Right atrium auricular region (tissue), 2 donors: ENCODE measurements at places on chromosomes 12 and 14. TPM values are rescaled to one million over a fixed set of nuclear protein-coding genes. Genes with fewer than 3 reads are reported as not detected.
A peak's percentile ranks its signal among the peaks of the same experiment; 100 is the strongest.

NELL2 gene
- 0.52 TPM for total RNA-seq

- H3K27ac ChIP-seq: no peak overlapping the region
- H3K27me3 ChIP-seq: no peaks in the 10 kb centered on the region
- H3K4me1 ChIP-seq: no peaks in the 10 kb centered on the region
- H3K4me3 ChIP-seq: no peak overlapping the region
- DNase-seq: no peak
These were observed 83.6 kb upstream of the USP44 start for GRCh38 chr12:95634622-95635621.

DNA sequence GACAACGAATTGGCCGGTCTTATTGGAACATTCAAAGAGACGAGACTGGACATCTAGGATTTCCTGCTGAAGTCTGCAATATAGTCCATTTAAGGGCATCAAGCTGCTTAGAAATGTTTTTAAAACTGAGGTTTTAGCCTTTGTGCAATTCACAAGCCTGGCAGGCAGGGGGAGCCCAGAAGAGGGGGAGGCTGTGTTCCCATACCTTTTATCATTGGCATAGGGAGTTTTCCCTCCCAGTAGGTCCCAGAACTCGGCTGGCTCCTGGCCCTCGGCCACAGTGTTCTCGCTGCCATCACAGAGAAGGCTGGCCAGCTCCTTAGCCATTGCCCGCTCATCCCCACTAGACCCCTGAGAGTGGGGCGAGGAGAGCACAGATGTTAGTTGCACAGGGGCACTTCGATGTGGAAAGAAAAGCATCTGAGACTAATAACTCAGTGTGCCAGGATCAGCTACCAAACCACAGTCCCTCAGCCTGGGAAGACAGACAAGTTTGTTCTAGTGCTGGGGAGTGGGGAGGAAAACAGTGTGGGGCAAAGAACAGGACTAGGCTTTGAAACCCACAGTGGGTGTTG is 15.1 kb downstream of the AVIL start:
- DNase-seq: no peak
- peak overlapping the region; percentile 8 for H3K27ac ChIP-seq
- H3K27me3 ChIP-seq: no peaks in the 10 kb centered on the region
- H3K4me3 ChIP-seq: no peak overlapping the region

- H3K27me3 ChIP-seq: no peaks in the 10 kb centered on the region
- H3K4me3 ChIP-seq: no peak overlapping the region
- no peaks in the 10 kb centered on the region for H3K36me3 ChIP-seq
- no peaks in the 10 kb centered on the region for H3K4me1 ChIP-seq
These were observed 78.9 kb upstream of the VASH1 start for GRCh38 chr14:76682367-76682766.

- no peak for DNase-seq
- no peak overlapping the region for H3K27ac ChIP-seq
- H3K4me1 ChIP-seq: no peaks in the 10 kb centered on the region
- H3K4me3 ChIP-seq: no peak overlapping the region
- no peaks in the 10 kb centered on the region for H3K36me3 ChIP-seq
- no peaks in the 10 kb centered on the region for H3K27me3 ChIP-seq
These were observed 10.2 kb downstream of the INHBC start for GRCh38 chr12:57444744-57445143.

DNA sequence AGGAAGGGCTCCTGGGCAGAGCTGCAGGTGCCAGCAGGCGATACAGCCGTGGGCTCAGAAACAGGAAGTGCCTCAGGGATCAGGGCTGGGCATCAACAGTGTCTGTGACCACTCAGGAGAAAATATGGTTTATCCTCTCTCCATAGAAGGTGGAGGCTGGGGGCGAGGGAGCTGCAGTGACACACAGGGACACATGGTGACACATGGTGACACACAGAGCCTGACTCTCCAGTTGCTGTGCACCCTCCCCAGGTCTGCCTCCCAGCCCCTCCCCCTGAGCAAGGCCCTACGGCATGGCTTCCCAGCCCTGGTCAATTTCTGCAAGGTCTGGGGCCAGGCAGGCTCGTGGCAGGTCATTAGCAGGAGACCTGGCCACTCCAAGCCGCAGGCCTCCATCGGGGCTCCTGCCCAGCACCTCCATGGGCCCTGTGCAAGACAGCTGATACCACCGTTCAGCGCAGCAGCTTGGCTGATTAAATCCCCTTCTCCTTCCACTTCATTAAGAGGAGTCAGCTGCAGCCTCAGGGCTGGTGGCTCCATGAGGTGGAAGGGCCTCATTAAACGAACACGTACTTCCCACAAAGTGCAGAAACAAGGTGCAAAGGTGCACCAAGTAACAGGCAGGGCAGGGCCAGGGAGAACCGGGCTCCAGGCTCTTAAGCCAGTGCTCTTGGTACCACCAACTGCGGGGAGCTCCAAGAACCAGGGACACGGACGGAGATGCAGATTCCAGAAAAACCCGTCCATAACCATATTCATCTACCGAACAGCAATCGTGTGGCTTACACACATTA is 60.7 kb downstream of the CCNK start:
- H3K4me1 ChIP-seq: peaks cover 72% of the 10 kb centered on the region
- no peak for DNase-seq
- H3K27ac ChIP-seq: no peak overlapping the region

DNA sequence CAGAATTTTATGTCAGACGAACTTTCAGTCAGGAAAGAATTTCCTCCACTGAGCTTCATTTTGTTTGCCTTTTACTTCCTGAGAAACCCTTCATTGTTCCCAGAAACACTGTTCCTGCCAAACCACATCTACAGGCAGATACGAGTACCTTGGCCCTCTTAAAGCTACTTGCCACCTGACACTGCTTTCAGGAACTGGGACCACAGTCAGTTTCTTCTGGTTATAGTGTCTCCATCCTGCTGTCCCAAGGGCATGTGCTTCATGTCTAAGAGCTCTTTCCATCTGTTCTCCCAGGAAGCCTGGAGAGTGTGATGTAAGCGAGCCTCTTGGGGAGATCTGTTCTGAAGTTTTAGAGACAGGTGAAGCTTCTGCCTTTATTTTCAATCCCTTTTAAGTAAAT is 161.7 kb upstream of the PLEKHA5 start:
- no peaks in the 10 kb centered on the region for H3K36me3 ChIP-seq
- no peak overlapping the region for H3K27ac ChIP-seq
- H3K4me1 ChIP-seq: no peaks in the 10 kb centered on the region
- DNase-seq: no peak
- no peak overlapping the region for H3K4me3 ChIP-seq
- H3K27me3 ChIP-seq: no peaks in the 10 kb centered on the region

DNA sequence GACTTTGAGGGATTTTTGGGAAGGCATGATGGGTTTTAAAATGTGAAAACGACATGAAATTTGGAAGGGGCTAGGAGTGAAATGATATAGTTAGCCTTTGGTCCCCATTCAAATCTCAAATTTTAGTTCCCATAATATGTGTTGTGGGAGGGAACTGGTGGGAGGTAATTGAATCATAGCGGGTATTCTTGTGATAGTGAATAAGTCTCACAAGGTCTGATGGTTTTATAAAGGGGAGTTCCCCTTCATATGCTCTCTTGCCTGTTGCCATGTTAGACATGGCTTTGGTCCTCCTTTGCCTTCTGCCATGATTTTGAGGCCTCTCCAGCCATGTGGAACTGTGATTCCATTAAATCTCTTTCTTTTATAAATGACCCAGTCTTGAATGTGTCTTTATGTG is 72.8 kb downstream of the SLC16A7 start:
- DNase-seq: no peak
- no peak overlapping the region for H3K4me3 ChIP-seq
- H3K36me3 ChIP-seq: no peaks in the 10 kb centered on the region
- no peak overlapping the region for H3K27ac ChIP-seq
- no peaks in the 10 kb centered on the region for H3K4me1 ChIP-seq
- H3K27me3 ChIP-seq: no peaks in the 10 kb centered on the region

- no peaks in the 10 kb centered on the region for H3K36me3 ChIP-seq
- peaks cover 9% of the 10 kb centered on the region for H3K4me1 ChIP-seq
- no peaks in the 10 kb centered on the region for H3K27me3 ChIP-seq
- H3K4me3 ChIP-seq: no peak overlapping the region
These were observed 80.4 kb downstream of the LIN7A start for GRCh38 chr12:80857311-80857710.

GRCh38 chr12:15151161-15152091 is 69.8 kb downstream of the RERG start:
- H3K36me3 ChIP-seq: no peaks in the 10 kb centered on the region
- no peak for DNase-seq
- H3K4me3 ChIP-seq: no peak overlapping the region
- peak overlapping the region; percentile 52 for H3K27ac ChIP-seq
- H3K27me3 ChIP-seq: no peaks in the 10 kb centered on the region

DNA sequence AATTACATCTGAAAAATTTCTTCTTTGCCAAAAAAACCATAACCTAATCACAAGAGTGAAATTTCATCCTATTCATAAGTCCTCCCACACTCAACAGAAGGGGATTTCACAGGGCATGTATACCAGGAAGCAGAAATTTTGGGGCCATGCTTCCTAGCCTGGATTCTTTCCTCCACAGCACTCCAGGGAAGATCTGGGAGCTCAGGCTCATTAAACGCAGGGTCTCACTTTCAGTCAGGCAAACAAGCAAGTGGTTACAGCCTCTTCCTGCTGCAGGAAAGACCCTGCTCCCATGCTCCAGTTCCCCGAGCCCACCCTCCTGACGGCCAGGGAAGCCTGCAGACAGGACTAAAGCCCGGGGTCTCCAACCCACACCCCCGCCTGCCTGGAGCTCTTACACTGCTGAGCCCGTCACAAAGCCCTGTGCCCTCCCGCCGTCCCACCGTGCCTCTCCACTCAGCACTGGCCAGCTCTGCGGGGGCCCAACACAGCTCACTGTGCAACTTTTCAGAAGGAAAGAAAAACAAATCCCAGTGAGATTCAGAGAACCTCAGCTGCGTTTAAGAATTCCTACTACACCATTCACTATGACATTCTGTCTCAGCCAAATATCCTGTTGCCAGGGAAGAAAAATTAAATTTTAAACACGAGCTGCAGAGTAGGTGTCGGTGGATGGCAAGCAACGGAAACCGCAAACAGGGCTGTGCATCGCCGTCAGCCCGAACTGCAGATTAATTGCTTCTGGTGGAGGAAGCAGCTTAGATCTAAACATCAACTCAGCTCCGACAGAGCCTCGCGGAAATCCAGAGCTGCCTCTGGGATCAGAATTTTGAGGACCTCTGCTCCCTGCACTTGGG is 106.7 kb upstream of the SFSWAP start:
- no peak overlapping the region for H3K27ac ChIP-seq
- no peak overlapping the region for H3K4me3 ChIP-seq
- no peaks in the 10 kb centered on the region for H3K36me3 ChIP-seq
- H3K4me1 ChIP-seq: no peaks in the 10 kb centered on the region
- no peaks in the 10 kb centered on the region for H3K27me3 ChIP-seq

- H3K4me3 ChIP-seq: no peak overlapping the region
- peaks cover under 1% of the 10 kb centered on the region for H3K36me3 ChIP-seq
- H3K4me1 ChIP-seq: no peaks in the 10 kb centered on the region
- no peak for DNase-seq
- H3K27me3 ChIP-seq: no peaks in the 10 kb centered on the region
These were observed 1.8 kb downstream of the LYSET start for GRCh38 chr14:93186956-93187355.

GRCh38 chr14:22689199-22689598 is 45.0 kb upstream of the OR6J1 start:
- no peak overlapping the region for H3K27ac ChIP-seq
- DNase-seq: no peak
- H3K36me3 ChIP-seq: no peaks in the 10 kb centered on the region
- H3K4me1 ChIP-seq: no peaks in the 10 kb centered on the region
- no peak overlapping the region for H3K4me3 ChIP-seq

GRCh38 chr12:3046441-3047200 is 30.6 kb upstream of the TSPAN9 start:
- peak; percentile 73 for DNase-seq
- H3K36me3 ChIP-seq: no peaks in the 10 kb centered on the region
- H3K4me1 ChIP-seq: peaks cover 40% of the 10 kb centered on the region

SMIM41 gene
- 3.2 TPM for total RNA-seq

GRCh38 chr12:2397356-2398045 is 344.7 kb downstream of the CACNA1C start:
- H3K4me1 ChIP-seq: peaks cover 36% of the 10 kb centered on the region
- no peak for DNase-seq
- H3K27ac ChIP-seq: peak overlapping the region; percentile 67
- no peaks in the 10 kb centered on the region for H3K27me3 ChIP-seq

PTPN11 gene
- 70.8 TPM for total RNA-seq

DNA sequence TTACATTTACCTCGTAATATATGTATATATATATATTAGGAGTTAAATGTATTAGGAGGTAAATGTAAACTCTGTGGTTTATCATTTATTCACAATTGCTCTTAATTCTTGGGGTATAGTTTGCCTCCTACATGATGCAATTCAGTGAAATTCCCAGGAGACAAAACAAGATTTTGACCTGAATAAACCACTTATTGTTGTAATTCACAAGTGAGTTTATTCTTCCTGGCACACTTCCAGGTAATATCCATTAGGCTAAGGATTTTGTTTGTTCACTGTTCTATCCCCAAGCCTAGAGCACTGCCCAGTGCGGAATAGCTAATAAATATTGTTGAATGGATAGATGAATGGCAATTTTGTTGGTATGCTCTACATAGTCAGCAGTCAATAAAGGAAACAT is 3.0 kb downstream of the SMIM10L1 start:
- no peak for DNase-seq
- H3K36me3 ChIP-seq: no peaks in the 10 kb centered on the region
- H3K4me1 ChIP-seq: no peaks in the 10 kb centered on the region
- no peaks in the 10 kb centered on the region for H3K27me3 ChIP-seq
- no peak overlapping the region for H3K4me3 ChIP-seq

KCNC2 gene
- not detected for total RNA-seq

DNA sequence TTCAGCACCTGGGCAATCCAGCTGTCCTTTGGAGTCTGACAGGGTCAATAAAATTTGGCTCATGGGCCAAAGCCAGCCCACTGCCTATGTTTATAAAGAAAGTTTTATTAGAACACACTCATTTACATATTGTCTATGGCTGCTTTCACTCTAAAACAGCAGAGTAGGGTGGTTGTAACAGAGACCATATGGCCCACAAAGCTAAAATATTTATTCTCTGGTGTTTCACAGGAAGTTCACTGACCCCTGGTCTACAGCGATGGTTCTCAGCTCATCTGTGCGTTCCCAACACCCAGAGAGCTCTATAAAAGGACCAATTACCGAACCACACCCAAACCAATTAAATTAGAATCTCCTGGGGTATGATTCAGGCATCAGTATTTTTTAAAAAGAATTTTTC is 37.7 kb upstream of the RTRAF start:
- no peaks in the 10 kb centered on the region for H3K36me3 ChIP-seq
- no peak overlapping the region for H3K27ac ChIP-seq
- DNase-seq: no peak
- no peaks in the 10 kb centered on the region for H3K27me3 ChIP-seq
- no peak overlapping the region for H3K4me3 ChIP-seq
- H3K4me1 ChIP-seq: no peaks in the 10 kb centered on the region

KRT6B gene
- total RNA-seq: not detected

CD69 gene
- total RNA-seq: 2.6 TPM
